Suppressor macrophage treated with lipopolysaccharide for 4 hours (primary cell): ENCODE measurements at places on chromosomes 1 and 21.

GRCh38 chr1:154350383-154350782 lies 25.1 kb downstream of the ATP8B2 start:
- DNase-seq: no peak

DNA sequence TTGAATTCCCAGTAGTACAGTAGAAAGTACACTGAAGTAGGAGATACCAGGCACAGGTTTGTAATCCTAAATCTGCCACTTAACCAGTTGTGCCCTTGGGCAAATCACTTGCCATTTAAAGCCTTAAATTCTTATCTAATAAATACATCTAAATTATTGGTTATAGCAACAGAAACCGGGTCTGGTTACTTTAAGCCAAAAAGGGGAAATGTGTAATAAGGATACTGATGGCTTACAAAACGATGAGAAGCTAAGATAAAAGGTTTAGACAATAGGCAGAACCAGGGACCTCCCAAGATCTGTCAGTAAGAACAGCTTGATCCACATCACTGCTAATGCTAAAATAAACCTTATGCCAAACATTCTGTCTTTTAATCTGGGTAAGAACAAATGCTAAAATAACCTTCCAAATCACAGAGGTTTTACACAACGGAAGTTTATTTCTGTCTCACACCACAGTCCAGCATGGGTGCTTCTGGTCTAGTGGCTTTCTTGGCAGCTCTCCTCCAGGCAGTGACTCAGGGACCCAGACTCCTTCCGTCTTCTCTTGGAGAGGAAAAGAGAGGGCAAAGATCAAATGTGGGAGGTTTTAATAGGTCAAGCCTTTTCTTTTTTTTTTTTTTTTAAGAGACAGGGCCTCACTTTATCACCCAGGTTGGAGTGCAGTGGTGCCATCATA lies 16.5 kb upstream of the ZMYM1 start:
- peak; percentile 69 for DNase-seq

DNA sequence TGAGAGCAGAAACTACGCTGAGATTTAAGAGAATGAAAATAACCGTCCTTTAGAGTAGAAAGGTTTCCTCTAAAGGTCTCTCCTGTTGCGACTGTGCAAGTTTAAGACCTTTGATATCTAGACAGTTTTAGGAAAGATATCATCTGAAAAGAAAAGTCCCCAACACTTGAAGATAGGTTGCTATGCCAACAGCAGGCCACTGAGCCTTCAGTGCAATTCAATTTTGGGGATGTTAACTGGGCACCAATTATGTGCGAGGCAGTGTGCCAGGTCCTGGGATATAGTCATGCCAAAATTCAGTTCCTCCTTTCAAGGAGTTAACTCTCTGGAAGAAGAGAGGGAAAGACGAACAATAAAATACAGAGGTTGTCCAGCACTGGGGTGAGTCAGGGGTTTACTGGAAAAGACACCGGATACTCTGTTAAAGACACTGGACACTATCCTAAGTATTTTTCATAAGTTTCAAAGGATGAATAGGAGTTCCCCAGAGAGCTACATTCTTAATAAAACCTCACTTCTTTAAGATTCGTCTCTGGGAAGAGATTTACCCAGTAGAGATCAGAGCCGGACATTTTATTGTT lies 25.5 kb upstream of the ZNF281 start:
- DNase-seq: no peak

DNA sequence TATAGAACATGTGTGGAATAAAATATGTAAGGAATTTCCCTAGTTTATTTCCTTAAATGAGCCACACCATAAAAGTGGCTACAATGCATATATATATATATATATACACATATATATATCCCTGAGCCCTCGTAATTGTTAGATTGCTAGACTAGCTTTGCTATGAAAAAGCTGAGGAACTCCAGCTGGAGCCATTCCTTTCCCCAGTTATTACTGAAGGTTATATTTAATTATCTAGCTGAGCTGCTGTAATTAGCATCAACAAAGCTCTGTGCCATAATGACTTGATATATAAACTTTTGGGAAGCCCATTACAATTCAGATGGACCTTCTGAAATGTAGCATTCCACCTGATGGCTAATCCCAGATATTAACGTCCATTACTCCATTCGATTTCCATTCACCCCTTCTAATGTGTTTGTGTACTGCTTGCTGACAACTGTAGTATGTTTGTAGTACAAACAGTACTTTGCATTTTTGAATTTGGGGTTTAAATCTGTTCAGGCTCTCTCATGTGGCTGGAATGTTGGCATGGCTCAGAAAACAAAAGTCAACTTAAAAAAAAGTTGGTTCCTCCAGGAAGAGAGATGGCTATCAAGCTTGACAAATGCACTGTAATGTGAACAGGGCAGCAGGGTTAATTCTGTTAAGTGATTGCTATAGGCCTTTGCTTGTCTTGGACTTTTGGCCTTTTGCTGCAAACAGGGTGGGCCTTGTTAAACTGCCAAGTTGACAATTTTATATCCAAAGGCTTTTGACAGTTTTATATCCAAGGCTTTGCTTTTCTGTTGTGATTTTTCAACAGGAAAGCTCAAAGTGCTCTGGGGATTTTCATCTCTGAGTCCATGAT lies 170.0 kb downstream of the LTN1 start:
- no peak for DNase-seq

DNA sequence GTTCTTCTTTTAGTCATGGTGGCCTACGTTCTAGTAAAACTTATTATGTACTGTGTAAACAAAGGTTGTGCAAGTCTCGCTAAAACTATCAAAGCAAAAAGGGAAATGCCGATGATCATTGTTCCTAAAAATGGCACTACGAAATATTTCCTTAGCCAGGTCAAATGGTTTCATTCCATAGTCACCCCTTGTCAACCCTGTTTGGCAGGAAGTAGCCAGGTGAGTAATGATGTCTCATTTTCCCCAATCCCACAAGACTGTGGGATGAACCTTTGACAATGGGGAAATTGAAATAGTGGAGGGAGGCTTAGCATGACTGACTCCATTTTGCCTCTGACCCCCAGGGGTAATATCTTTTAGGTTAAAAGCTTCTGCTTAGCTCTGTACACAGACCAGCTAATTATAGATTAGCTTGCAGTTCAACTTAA lies 5.6 kb upstream of the REN start:
- DNase-seq: peak; percentile 48

DNA sequence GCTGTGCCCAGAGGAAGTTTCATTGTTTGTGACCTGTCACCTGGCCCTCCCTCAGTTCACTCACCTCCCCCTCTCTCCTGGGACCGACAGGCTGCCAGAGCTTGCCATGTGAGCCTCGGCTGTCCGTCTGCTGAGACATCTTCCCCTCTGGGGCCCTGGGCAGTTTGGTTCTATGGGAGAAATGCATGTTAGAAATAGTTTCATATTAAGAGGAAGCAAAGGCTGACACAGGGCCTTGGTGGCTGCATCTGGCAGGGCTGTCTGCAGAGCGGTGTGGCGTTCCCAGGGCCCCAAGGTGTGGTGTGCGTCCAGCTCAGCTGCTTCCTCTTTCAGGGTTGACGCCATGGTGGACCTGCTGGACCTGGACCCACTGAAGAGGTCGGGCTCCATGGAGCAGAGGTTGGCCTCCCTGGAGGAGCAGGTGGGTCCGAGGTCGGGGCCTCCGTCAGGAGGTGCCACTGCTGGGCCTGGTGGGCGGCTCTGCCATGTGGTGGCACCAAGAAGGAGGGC lies 31.9 kb upstream of the LRRC3 start:
- DNase-seq: no peak

DNA sequence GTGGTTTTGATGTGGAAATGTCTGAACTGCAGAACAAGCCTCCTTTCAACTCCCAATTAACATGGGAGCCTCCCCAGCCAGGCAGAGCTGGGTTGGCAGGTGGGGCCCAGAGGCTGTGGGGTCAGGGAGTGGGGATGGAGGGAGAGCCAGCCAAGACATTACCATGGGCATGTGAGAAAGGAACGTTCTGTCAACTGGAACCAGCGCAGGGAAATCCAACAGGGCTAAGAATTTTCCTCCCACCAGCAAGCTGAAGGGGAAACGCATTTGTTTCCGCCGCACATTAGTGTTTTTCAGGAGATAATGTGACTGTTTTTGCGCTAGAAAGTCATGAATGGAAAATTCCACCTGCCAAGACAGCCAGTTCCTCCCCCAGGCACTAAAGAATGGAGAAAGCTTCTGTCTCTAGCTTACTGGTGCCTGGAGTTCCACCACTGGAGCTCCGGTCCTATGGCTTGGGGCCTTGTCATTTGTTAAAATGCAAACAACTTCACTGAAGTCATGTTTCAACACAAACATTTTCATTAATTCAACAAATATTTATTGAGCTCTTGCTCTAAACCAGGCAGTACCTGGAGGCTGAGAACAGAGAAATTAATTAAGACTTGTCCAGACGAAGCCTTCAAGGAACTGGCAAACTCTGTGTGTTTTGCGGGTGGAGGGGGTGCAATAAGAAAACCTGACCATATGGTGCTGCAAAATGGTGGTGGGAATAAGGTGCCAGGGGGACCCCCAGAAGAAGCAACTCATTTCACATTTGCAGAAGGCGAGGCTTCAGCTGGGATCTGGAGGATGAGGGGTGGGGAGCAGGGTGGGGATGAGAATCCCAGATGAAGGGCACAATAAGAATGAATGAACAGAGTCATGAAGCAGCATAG lies 305.1 kb downstream of the MATN1 start:
- no peak for DNase-seq

- no peak for DNase-seq
These were observed 334.8 kb upstream of the KAZN start for GRCh38 chr1:14263671-14264070.

DNA sequence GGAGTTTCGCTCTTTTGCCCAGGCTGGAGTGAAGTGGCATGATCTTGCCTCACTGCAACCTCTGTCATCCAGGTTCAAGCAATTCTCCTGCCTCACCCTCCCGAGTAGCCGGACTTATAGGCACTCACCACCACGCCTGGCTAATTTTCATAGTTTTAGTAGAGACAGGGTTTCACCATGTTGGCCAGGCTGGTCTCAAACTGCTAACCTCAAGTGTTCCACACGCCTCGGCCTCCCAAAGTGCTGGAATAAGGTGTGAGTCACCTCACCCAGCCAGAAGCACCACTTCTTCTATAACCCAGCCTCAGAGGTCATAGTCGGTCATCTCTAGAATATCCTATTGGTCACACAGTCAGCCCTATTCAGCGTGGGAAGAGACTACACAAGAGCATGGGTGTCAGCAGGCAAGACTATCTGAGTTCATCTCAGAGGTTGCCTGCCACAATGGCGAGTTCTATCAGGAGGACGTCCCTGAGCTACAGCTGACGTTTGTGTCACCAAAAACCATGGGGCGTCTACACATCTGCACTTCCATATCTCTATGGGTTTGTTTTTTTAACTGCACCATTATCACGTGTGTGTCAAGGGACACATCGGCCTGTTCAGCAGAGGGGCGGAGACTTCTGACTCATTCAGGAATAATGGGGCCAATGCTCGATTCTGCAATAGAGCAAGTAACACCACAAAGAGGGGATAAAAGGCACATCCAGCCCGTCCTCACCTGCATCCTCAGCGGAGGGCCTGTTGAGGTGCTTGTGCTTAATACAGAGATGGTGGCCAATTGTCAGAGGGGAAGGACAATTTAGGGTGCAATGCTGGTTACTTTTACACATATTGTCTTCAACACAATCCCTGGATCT lies 256.3 kb upstream of the IRF2BP2 start:
- DNase-seq: peak; percentile 97

GRCh38 chr1:61828805-61829204 lies 86.5 kb downstream of the PATJ start:
- peak; percentile 59 for DNase-seq

- DNase-seq: no peak
These were observed 172.5 kb downstream of the TRABD2B start for GRCh38 chr1:47824716-47825115.

- DNase-seq: no peak
These were observed 25.2 kb upstream of the FOXE3 start for GRCh38 chr1:47390843-47391242.

DNA sequence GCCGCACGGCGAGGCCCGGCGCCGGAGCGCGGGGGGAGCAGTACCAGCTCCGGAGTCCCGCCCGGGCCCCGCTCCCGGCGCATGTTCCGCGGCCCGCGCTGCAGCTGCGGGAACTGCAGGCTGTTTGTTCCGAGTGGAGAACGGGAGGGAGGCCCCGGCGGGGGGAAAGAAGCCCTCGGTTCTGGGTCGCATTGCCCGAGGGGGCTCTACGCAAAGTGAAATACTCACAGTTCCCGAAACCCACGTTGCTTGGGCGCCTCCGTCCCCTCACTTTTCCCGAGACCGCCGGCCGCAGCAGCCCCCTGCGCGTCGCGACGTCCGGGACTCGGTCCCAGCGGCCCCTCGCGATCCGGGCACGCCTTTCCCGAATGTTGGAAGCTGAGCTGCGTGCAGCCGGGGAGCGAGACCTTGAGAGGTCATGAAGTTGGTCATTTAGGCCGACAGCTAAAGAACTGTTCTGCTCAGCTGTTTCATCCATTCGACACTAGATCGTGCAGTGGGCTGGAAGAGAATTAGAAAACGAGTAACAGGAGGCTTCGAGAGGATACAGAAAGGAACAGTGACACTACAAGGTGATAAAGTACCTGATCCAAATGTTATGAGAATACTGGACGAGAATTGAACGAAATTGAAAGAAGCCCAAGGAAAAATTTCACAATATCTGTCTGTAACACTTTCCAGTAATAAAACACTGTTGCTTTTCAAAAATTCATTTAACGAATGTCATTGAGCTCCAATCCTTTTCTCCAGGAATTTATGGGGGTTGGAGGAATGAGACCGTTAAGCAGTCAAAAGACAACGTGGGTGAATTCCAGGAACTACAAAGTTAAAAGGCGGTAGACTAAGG lies 657 bp upstream of the LIN9 start:
- DNase-seq: no peak

- DNase-seq: no peak
These were observed 10.7 kb upstream of the BSDC1 start for GRCh38 chr1:32404946-32405345.

DNA sequence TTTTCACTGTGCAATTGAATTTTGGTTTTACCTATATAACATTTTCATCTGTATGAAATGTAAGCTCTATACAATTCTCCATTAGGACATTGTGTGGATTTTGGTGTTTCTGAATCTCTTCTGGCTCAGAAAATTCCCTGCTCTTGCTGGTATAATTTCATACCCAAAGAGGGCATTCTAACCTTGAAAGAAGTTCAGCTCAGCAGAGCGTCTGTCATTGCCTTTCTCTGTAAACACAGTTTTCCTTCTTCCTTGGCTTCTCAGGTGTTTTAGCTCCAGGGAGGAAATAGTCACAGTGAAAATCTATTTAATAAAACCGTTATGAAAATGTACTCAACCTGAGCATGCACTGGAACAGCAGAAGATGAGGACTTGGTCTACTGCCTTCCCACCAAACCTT lies 16.0 kb downstream of the DISC1 start:
- DNase-seq: no peak

DNA sequence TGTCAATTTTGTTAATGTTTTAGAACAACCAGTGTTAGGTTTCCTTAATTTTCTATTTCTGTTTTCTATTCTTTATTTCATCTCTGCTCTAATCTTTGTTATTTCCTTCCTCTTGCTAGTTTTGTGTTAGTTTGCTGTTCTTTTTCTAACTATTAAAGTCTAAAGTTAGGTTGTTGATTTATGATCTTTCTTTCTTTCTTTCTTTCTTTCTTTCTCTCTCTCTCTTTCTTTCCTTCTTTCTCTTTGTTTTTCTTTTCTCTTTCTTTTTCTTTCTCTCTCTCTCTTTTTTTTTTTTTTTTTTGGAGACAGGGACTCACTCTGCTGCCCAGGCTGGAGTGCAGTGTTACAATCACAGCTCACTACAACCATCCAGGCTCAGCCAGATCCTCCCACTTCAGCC lies 17.4 kb upstream of the KLF18 start:
- DNase-seq: no peak
